Activated T-cell treated with anti-CD3 and anti-CD28 coated beads, Interleukin-2, amount 50 U/mL, for 1 hour (primary cell): ENCODE measurements at places on chromosomes 16 and 17.

- DNase-seq, result no peak
Observed at GRCh38 chr17:30376621-30377452, 1.9 kb upstream of the CPD start.

DNA sequence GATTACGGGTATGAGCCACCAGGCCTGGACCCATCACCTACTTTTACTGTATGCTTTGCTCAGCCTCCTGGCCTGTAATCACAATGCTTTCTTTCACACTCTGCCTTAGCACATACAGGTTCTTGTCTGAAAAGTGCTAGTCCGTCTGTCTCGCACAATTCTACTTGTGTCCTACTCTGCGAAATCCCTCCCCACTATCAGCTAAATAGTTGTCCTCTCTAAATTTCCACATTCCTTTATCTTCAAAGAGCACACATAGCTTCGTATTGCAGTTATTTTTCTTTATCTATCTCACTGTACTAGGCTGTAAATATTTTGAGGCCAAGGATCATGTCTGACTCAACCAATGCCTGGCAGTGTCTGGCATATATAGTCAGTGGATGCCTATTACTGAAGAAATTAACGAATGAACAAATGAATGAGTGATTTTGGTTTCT lies 38.5 kb upstream of the ETV4 start:
- DNase-seq, result no peak

DNA sequence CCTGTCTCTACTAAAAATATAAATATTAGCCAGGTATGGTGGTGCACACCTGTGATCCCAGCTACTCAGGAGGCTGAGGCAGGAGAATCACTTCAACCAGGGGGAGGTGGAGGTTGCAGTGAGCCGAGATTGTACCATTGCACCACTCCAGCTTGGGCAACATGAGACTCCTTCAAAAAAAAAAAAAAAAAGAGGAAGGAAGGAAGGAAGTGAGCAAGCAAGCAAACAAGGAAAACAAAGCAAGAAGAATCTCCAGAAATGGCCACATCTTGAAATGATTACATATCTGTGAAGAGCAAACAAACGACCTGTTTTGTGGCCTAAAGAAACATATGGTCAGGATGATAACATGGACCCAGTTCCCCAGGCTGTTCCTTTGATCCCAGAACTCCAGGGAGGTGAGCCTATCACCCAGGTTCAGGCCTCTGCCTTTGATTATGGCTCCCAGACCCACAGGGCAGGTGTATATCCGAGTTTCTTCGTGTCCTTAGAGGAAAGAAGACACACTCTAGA lies 8.9 kb downstream of the ACOX1 start:
- no peak for DNase-seq

DNA sequence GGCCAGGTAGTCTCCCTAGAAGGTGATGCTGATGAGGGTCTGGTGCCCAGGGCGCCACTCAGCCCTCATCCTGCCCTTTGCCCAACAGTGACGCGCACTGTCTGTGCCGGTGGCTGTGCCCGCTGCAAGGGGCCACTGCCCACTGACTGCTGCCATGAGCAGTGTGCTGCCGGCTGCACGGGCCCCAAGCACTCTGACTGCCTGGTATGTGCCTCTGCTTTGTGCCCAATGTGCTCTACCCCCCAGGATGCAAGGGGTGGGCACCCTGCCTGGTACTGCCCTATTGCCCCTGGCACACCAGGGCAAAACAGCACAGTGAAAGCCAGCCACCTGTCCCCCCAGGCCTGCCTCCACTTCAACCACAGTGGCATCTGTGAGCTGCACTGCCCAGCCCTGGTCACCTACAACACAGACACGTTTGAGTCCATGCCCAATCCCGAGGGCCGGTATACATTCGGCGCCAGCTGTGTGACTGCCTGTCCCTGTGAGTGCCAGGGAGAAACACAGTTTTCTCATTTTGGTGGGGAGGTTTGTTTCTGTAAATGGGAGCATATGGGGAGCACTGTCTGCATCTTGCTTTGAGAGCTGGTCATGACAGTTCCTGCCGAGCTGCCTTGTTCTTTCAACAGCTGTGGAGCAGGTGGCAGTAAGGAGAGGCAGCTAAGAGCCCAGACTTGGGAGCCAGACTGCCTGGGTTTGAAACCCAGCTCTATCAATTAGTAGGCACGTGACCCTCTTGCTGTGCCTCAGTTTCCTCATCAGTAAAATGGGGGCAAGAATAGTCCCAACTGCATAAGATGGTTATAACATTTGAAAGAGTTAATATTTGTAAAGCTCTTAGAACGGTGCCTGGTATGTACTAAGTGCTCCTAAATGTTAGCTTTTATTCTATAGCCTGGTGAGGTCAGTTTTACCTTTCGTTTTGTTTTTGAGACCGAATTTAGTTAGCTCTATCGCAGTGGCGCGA lies 10.4 kb downstream of the ERBB2 start:
- no peak for DNase-seq

- DNase-seq, result no peak
Observed at GRCh38 chr16:72425571-72426341, 253.8 kb upstream of the PMFBP1 start.

- DNase-seq, result no peak
Observed at GRCh38 chr16:4096509-4096908, 19.7 kb downstream of the ADCY9 start.

DNA sequence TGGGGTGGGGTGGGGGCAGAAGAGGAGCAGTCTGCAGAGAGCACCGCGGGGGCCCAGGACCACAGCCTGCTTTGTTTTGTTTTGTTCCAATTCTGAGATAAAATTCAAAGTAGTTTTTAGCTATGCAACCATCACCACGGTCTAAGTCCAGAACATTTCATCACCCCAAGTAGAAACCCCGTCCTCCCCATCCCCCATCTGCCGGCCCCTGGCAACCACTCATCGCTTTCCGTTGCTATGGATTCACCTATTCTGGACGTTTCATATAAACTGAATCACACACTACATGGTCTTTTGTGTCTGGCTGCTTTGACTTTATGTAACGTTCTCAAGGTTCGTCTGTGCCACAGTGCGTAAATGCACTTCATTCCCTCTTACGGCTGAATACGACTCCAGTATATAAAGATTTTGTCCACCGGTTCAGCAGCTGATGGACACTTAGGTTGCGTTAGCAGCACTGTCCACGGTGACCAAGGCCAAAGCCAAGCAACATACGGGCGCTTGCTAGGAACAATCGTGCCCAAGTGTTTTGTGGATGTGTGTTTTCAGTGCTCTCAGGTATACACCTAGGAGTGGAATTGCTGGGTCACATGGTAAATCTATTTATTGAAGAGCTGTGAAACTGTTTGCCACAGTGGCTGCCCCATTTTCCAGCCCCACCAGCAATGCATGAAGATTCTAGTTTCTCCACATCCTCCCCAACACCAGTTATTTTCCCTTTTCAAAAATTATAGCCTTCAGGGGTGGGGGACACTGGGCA lies 27.7 kb upstream of the RASD1 start:
- no peak for DNase-seq

- no peak for DNase-seq
Observed at GRCh38 chr16:48323783-48324775, 61.1 kb downstream of the SIAH1 start.

GRCh38 chr16:75044800-75045361 lies 46.1 kb downstream of the ZNRF1 start:
- no peak for DNase-seq
